WTC11 (cell line): ENCODE measurements at places on chromosomes 2 and 18. TPM values are rescaled to one million over a fixed set of nuclear protein-coding genes. Genes with fewer than 3 reads are reported as not detected.

The SPEG gene
- 55.3 to 62.7 TPM (median 57.8 TPM) in 3 replicates for total RNA-seq

The CXCR1 gene
- total RNA-seq: not detected in 3 replicates

The ITPRIPL1 gene
- total RNA-seq: 11.7 to 17.3 TPM (median 13.7 TPM) in 3 replicates

The NT5C1B gene
- not detected in 3 replicates for total RNA-seq

The CCDC178 gene
- total RNA-seq: 0.20 TPM in 1 of 3 replicates, not detected in the others

The CTNNA2 gene
- 3.8 to 6.7 TPM (median 5.7 TPM) in 3 replicates for total RNA-seq

The PIK3C3 gene
- total RNA-seq: 38.7 to 48.9 TPM (median 40.4 TPM) in 3 replicates

The GPR45 gene
- total RNA-seq: 0.21 TPM in 1 of 3 replicates, not detected in the others

The SRD5A2 gene
- total RNA-seq: 0.05 to 0.07 TPM (median 0.05 TPM) in 3 replicates

The CRACDL gene
- total RNA-seq: 0.50 to 0.89 TPM (median 0.72 TPM) in 3 replicates

The NMUR1 gene
- 0.42 to 0.44 TPM (median 0.44 TPM) in 3 replicates for total RNA-seq

The MGAT4A gene
- total RNA-seq: 6.2 to 7.7 TPM (median 6.7 TPM) in 3 replicates
